Activated T-helper 17 cell treated with anti-CD3 and anti-CD28 coated beads, Interleukin-2, amount 50 U/mL, for 72 hours (primary cell): ENCODE measurements at places on chromosomes 1 and 21.

DNA sequence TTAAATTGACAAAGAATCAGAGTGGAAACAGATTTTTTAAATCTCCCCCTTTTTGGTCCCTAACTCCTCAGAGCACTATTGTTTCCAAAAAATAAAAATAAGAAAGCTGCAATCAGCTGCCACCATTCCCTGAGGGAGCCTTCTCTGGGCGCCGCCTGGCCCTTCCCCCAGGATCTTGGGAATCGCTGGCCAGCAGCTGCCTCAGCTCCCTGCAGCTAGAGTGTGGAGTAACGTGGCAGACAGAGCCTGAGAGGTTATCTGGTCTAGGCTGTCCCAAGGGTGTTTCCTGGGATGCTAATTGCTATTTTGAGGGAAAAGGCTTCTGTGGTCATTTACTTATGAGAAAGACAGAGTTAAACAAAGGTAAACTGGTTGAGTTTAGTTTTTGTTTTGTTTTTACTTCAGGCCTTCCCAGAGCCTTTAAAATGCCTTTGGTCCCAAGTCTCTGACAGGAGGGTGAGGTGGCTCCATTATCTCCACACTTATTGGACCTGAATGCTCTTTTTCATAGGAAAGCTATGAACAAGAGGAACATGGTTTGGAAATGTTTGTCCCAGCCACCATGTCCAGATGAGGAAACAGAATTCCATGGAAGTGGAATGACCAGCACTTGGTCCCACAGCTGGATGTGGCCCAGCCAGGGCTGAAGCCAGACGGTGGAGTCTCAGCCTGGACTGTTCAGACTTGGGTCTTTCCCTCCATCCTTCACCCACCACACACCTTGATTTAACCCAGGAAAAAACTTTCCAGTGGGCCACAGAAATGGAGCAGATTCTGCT, 14.1 kb upstream of the KIAA1614 start:
- ATAC-seq: no peak

DNA sequence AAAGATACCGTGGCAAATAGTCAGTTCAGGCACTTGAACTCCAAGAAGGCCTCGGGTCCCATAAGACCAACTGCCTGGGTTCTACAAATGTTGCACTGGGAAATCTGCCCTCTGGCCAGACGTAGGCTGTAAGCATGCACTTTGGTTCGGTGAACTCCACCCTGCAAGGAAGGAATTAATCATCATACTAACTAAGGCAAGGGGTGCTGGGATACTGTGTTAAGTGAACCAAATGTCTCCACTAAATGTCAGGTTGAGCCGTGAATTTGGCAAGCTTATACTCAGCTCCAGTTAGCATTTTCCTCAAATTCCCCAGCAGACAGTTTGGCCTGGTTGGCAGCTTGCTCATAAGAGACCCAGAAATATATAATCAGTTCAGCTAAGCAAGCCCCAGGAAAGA, 385.9 kb downstream of the GPATCH2 start:
- ATAC-seq: no peak

- ATAC-seq: no peak
Measured at GRCh38 chr1:11178021-11179015, 10.8 kb upstream of the ANGPTL7 start.

DNA sequence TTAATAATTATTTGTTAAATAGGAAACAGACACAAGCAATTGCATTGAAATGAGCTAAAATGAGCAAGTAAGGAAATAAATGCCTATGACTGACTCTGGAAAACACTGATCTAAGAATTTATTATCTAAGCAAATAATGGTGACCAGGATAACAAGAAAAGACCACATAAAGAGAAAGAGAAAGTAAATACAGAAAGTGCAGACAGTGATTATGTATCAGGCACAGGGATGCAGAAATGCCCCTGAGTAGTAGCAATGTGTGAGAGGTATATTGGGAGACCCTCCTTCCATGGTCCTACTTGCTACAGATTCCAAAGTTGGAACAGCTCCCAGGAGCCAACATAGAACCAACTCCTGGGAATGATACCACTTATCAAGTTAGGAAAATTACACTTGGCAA, 33.3 kb upstream of the MUTYH start:
- no peak for ATAC-seq

GRCh38 chr1:17053086-17053684, 647 bp downstream of the SDHB start:
- ATAC-seq: no peak

DNA sequence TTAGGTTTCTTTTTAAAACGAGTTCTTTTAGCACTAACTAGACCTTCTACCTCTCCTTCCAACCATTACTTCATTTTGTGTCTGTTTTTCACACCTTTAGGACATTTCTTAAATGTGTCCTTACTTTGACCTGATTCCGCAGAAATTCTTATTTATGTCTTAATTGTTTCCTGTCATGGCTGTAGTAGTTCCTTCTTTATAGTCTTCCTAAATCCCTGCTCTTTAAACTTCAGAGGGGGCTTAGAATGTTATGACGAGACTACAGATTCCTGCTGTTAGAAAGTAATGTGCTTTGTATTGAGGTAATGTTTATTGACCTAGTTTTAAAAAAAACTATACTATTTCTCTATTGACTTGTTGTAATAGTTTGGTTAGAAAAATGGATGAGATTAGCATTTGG, 70.4 kb downstream of the HMCN1 start:
- ATAC-seq: no peak

DNA sequence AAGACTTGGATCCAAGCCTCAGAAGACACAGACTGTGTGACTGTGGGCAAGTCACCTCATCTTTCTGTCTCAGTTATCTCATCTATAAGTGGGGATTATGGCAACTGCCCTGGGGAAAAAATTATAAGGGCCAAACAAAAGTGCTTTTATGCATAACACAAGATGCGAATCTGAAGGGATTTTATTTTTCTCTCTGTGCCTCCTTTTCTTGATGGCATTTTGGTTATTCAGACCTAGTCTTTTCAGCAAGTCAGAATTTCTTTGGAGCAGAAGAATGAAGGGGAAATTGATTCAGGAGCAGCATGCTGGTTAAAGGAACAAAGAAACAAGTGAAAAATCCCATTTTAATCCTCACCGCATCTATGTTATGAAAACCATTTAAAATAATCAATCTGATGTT, 86.9 kb downstream of the PBX1 start:
- no peak for ATAC-seq

- ATAC-seq: peak; percentile 9
Measured at GRCh38 chr1:235326719-235327558, 1.0 kb downstream of the ARID4B start.

- no peak for ATAC-seq
Measured at GRCh38 chr21:28727809-28728208, 264.9 kb downstream of the LTN1 start.

DNA sequence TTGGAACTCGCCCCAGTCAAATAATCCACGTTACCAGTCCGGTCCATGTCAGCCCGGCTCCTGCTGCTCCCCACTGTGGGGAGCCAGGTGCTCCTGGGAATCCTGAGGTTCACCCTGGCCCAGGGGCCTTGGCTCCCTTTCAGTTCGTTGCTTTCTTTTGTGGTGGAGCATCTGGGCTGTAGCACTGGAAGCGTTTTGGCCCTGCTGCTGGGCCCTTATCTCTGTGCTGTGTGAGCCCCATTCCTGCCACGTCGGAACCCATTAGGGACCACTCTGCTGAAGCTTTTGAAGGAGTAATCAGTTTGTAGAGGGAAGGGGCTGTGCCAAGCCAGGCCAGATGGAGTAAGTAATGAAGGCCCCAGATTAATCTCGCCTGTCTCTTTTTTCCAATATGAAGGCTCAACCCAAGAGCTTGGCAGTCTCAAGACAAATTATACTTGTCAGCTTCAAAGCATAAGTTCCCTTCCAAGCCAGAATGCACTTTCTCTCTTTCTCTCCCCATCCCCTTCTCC, 82.3 kb downstream of the PGM1 start:
- ATAC-seq: no peak

DNA sequence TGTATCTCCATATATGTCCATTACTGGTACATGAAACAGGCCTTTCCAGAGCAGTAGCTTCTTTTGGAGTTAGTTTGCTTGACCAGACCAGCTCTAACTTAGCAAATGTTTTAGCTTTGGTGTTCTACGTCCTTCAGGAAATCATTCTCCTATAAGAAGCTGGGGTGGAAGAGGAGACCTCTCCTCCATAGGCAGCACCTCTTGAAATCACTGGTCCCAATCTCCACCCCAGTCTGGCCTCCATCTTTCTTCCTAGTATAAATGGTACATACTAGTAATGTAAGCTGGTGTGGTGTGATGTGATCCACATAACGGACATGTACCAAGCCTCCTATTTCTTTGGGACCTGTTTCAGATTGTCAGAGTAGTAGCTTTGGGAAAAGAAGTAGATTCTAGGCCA, 171.4 kb downstream of the DHRS3 start:
- ATAC-seq: no peak

GRCh38 chr1:101325144-101325543, 88.3 kb downstream of the S1PR1 start:
- no peak for ATAC-seq

- ATAC-seq: no peak
Measured at GRCh38 chr1:36859926-36860325, 174.4 kb downstream of the GRIK3 start.

GRCh38 chr1:88680911-88681622, 3.0 kb upstream of the PKN2 start:
- ATAC-seq: no peak

DNA sequence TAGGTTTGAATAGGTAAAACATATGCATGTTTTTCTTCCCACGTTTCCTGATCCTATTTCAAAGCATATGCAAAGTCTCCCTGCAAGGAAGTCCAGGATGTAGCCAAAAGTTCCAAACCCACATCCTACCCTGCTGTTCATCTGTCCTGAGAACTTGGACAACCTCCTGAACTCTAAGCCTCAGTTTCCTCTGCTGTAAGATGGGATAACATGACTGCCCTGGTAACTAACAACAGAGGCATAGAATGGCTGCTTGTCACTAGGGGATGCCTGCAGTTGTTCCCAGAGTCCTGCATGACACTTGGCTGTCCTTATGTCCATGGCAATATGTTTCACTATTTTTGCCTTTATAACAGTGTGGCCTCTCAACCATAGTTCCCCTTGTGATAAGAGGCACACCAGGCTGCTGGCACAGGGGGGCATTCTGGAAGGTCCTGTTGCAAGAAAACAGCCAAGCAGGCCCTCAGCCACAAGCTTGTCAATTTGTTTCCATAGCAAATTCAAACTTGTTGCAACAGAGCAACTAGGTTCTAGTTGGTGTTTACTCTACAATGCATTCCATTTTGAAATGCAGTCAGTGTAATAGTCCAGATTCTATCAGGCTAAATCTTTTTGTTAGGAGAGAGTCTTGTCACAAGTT, 1.5 kb upstream of the HDGF start:
- no peak for ATAC-seq

- ATAC-seq: no peak
Measured at GRCh38 chr1:114208106-114208505, 54.4 kb upstream of the SYT6 start.
